CD4-positive, alpha-beta T cell treated with Interleukin-15 for 1 hour (primary cell): ENCODE measurements at places on chromosomes 1 and 21.

DNA sequence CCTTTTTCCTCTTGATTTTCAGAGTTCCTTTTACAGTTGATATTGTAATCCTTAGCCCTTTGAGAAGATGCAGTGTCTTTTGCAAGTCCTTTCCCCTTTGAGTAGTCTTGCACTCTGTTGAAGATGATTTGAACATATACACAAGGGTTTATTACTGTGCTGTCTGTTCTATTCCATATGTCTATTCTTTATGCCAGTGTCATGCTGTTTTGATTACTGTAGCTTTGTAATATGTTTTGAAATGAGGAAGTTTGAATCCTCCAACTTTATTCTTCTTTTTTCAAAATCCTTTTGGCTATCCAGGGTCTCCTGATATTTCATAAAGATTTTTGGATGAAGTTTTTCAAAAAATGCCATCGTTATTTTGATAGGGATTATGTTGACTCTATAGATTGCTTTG, 101.0 kb downstream of the POFUT2 start:
- no peak for DNase-seq

GRCh38 chr1:231318015-231318355, 19.7 kb downstream of the EXOC8 start:
- DNase-seq = no peak

GRCh38 chr1:109883248-109883955, 27.2 kb upstream of the CSF1 start:
- no peak for DNase-seq

DNA sequence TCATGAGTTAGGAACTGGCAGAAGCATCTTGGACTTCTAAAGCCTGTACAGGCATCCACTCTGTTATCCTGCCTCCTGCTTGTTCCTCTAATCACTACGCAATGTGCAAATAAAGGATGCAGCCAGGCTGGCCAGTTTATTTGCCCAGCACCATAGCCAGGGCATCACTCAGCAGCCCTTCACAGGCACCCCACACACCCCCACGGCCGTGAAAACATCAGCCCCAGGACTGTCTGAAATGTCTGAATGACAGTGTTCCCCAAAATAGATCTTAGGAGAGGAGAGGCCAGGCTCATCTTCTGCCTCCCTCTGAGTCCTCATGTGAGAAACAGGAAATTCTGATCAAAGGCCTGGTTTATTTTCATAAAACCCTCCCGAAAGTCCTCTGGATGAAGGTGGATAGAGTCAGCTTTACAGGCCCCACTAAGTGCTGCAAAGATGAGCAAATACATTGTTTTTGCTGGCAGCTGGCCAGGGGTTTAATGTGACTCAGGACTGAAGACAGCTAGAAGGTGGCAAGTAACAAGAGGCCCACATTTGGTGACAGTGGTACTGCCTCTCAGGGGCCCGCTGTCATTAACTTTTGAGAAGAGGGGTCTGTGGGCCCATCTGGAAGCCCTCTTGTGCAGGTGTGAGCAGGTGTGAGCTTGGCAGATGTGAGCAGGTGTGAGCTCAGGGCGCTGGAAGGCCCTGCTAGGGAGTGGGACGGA, 32.9 kb downstream of the GRHL3 start:
- DNase-seq = no peak

DNA sequence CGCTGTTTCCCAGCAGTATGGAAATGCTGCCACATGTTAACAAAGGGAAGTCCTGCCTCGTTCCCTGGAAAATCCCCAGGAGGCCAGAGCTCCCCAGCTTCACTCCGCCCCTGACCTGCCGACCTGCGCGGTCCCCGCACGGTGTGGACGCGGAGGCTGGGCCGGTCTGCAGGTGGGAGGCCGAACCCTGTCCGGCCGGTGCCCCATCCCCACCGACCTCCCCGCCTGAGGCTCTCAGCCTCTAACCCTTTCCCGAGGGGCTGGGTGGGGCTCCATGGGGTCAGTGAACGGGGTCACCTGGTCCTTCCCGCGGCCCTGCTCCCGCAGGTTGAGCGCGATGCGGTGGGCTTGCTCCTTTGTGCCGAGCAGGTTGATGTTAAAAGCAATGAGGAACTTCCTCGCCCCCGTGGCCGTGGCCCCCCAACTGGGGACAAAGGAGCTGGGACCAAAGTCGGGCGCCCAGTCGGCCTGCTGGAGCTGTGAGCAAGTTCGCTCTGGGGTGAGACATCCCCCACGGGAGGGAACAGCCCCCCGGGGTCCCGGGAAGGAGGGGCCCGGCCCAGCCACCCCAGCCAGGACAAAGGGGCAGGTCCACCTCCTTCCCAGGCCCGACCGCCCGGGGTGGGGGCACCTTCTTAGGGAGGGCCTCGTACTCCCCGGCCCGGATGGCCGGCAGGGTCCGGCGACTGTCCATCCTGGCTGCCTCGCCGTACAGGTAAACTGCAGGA, 4.0 kb downstream of the FTCD start:
- peak; percentile 15 for DNase-seq

- no peak for DNase-seq
Measured at GRCh38 chr1:218514689-218515088, 169.6 kb downstream of the TGFB2 start.

- no peak for DNase-seq
Measured at GRCh38 chr1:15197591-15198447, 44.3 kb downstream of the TMEM51 start.

- DNase-seq = no peak
Measured at GRCh38 chr1:46131093-46131492, 1.3 kb downstream of the PIK3R3 start.

- DNase-seq = no peak
Measured at GRCh38 chr1:204647114-204647804, 38.3 kb downstream of the LRRN2 start.

DNA sequence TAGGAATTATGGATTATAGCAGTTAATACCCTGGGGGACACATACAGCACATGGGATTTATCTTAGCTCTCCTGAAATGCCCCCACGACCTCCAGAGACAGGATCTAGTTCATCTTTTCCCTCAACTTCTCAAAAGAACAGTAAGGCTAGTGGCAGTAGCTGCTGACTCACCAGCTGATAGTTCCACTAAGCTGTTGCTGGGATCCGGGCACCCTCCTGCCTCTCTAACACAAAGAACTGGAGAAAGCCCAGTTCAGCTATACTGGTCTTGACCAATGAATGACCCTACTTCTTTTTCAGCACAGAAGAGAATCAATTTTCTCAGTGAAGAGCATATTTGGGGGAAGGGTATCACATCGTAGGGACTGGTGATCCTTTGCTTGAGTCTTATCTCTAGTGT, 84.1 kb downstream of the PGBD5 start:
- no peak for DNase-seq

- DNase-seq = no peak
Measured at GRCh38 chr1:24551960-24552571, 3.8 kb upstream of the NCMAP start.

DNA sequence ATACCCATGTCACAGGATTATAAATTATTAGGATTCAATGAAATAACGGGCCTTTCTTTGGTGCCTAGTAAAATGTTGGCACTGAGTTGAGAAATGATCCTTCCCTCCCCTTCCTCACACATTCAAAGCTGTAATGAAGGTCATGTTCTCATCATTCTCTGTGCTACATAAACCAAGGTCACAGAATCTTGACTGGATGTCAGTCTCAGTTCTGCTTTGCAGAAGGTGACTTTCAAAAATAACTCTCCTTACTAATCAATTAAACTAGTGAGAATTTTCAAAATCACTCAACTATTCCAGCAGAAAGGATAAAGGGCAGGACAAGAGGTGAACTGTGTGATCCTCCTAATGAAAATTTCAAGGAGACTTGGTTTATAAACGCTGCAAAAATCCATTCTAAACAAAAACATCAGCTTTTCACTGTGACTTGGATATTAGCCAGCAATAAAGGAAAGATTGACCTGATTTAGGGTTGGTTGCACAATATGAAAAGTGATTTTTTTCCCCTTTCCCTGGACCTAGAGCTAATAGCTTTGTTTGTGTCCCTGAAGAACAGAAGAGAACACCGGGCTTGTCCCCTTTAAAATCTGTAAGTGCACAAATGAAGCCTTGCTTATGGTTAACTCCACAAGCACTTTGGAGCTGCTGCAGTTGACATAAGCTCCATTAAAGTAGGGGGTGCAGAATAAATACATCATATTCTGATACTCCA, 120.1 kb downstream of the SEC16B start:
- DNase-seq = no peak

- DNase-seq = peak; percentile 34
Measured at GRCh38 chr21:14550135-14550534, 4.0 kb upstream of the SAMSN1 start.

DNA sequence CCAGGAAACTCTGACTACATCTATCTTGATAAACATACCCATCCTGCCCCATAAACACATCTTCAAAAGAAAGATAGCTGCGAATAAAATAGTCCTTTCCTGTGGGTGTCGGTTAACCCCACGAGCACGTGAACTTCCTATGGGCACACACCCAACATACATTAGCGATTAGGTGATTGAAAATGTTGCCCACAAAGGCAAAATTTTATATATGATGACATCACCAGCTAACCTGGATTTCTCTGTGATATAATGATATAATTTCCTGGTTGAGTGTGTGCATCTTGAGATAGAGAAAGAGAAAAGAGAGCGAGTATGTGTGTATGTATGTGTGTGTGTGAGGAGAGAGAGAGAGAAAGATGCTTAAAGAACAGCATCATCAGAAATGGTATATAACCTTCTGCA, 296.1 kb downstream of the PTPRC start:
- peak; percentile 62 for DNase-seq

DNA sequence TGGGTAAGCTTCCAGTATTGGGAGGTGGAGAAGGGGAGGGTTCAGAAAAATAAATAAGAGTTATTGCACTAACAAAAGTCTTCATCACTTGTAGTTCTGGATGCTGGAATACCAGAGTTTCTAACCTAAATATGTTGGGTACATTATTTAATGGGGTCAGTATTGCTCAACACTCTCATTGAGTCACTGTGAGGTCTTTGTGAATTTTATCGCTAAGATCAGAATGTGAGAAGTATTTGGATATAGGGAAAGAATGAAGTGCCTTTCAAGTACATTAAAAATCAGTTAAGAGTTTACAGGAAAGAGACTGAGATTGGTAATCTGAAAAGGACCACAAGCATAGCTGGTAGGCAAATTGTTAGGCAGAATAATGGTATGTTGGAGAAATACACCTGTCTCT, 8.8 kb downstream of the SNRPE start:
- no peak for DNase-seq

- DNase-seq = no peak
Measured at GRCh38 chr1:202987922-202988583, 19.1 kb upstream of the TMEM183A start.
